ENCODE measurements at places on chromosomes 16 and 17.

DNA sequence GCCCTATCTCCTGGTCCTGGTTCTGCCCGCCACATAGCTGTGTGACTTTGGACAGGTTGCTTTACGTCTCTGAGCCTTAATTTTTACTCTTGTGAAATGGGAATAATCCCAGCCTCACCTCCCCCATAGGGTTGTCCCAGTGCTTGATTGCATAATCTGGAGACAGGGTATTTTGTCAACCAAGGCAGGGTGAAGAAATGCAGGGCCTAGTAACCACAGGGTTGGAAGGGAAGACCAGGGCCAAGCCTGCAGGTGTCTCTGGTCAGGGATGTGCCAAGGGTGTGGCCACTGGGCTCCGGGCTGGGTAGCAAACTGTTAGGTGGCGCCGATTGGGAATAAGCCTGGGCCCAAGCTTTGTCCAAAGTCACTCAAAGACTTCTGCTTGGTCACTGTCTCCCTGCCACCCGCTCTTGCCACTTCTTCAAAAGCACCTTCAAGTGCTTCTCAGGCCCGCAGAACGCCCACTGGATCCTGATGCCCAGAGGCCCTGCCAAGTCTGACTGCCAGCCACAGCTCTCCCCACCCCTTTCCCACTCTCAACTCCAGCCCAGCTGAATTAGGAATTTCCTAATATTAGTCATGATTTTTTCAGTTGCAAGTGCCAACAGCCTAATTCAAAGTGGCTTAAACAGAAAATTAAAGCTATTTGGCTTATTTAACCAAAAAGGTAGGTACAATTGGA, 20.6 kb upstream of the COL1A1 start:
- no peak for DNase-seq

- no peak for DNase-seq
Measured at GRCh38 chr17:13420418-13420826, 181.3 kb downstream of the HS3ST3A1 start.

DNA sequence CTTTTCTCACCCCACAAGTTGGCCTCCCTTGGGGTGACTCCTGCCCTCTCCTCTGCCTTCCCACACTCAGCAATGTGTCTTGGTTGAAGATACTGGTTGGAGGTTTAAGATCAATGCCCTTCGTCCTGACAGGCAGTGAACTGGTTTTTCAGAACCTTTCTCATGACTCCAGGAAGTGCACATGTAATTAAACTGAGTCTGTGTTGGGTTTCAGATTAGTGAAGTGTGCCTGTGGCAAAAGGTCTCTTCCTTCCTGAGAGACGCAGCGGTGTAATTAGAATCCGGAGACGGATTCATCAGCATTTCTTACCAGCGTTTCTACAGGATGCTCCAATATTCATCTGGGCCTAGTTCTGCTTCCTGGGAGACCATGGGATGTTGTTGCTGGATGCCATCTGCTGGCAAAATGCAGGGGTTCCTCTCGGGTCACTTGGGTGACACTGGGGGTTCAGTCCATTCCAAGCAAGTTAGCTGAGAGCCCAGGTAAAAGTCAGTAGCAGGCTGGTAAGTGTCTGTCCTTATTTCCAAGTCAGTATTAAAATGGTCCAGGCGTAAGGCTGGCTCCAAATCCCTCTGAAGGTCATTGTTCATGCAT, 233.3 kb downstream of the XYLT1 start:
- DNase-seq = no peak

DNA sequence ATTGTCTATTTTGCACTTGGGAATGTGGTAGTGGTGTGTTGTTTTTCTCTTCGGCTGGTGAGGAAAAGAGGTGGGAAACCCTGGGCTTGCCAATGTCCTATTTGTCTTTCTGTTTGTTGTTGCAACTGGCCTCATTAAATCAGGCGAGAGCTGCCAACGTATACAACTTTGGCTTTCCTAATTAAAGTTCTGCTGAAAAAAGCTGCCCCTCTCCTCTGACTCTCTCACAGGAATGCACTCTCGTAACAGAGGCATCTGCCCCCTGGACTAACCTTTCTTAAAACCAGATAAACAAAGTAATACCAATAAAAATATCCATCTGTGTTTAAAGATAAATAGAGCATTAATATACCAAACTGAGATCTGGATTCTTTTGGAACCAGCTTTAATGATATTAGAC, 7.8 kb downstream of the CDRT15 start:
- no peak for DNase-seq

DNA sequence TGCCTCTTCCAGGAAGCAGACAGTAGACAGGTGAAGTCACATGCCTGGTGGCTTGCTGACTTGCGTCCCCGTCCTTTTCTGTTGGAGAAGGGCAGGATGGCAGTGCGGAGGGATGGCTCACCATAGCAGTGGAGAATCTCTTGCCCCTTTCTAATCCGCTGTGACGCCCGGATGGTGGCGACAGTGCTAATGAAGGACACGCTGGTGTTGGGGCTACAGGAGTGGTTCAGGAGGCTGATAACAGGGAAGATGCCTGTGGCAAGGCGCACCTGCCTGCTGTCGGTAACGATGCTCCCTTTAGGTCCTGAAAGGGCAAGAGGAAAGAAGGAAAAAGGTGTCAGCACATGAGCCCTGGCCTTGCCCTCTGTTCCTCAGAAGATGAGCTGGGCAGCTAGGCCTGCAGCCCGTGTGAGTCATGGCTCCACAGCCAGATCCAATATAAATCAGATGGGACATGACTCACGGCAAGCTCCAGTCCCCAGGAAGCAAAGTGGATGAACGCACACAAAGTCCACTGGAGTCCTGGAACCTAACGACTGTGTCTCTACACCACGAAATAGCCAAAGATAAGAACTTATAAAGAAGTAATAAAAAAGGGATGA, 25.5 kb downstream of the SERPINF1 start:
- peak; percentile 70 for DNase-seq

- no peak for DNase-seq
Measured at GRCh38 chr17:75135946-75136345, 4.4 kb upstream of the NT5C start.

- no peak for DNase-seq
Measured at GRCh38 chr17:68273722-68274121, 17.2 kb downstream of the SLC16A6 start.

- DNase-seq = no peak
Measured at GRCh38 chr17:3256575-3256974, 41.6 kb downstream of the OR3A1 start.

GRCh38 chr17:2368359-2368758, 31.1 kb downstream of the SGSM2 start:
- no peak for DNase-seq

DNA sequence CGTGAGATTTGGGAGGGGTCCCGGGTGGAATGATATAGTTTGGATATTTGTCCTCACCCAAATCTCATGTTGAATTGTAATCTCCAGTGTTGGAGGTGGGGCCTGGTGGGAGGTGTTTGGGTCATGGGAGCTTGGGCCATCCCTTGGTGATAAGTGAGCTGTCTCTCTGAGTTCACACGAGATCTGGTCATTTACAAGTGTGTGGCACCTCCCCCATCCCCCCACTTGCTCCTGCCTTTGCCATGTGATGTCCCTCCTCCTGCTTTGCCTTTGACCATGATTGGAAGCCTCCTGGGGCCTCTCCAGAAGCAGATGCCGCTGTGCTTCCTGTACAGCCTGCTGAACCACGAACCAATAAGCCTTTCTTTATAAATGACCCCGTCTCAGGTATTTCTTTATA, 21.3 kb upstream of the BAIAP2 start:
- DNase-seq = no peak

- no peak for DNase-seq
Measured at GRCh38 chr17:68304706-68305105, 13.4 kb downstream of the ARSG start.
